GM04504 (cell line): ENCODE measurements at places on chromosomes 5 and 9.
A peak's percentile ranks its signal among the peaks of the same experiment; 100 is the strongest.

DNA sequence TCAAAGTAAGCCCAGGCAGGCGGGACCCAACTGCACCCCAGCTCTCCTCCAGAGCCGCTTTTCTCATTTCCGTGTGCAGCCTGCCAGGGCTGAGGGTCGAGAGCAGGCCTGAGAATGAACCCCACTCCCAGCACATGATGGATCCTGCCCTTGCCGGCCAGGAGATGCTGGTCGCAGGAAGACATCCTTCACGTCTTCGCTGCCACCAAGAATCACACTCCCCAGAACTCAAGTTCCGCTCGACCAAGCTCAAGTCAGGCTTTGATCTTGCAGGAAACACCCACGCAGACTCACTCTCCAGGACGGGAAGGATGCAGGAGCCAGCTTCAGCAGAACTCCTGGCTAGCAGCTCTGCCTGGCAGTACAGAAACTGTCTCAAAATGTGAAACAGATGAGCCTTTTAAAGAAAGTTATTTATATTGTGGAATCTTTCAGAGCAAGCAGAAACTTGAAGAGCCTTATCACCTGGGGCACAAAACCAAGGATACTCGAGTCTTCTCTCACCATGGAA lies 102.4 kb downstream of the ROR2 start:
- DNase-seq: no peak

- no peak for DNase-seq
Observed at GRCh38 chr5:157951673-157952373, 92.9 kb upstream of the CLINT1 start.

DNA sequence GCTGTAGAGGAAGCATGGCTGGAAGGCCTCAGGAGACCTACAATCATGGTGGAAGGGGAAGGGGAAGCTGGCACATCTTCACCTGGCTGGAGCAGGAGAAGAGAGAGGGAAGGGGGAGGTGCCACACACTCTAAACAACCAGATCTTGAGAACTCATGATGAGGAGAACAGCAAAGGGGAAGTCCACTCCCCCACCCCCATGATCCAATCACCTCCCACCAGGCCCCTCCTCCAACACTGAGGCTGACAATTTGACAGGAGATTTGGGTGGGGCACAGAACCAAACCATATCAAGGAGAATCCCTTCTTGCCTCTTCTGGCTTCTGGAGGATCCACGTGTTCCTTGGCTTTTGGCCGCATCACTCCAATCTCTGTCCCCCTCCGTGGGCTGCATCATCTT lies 13.1 kb upstream of the CMBL start:
- DNase-seq: no peak

- no peak for DNase-seq
Observed at GRCh38 chr5:19314840-19315239, 673.2 kb downstream of the CDH18 start.

GRCh38 chr5:52895572-52896413 lies 93.4 kb upstream of the ITGA2 start:
- peak; percentile 12 for DNase-seq

DNA sequence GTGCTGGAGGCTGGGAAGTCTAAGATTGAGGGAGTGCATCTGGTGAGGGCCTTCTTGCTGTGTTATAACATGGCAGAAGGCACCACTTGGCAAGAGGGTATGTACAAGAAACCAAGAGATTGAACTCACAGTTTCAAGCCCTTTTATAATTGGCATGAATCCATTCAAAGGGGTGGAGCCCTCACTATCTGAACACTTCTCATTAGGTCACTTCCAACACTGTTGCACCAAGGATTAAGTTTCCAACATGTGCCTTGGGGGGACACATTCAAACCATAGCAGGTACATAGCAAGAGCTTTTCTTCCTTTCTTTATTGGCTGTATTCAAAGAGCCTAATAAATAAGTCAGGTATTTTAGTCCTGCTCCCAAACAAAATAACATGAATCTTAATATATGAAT lies 62.7 kb downstream of the PRELID2 start:
- DNase-seq: no peak

- DNase-seq: no peak
Observed at GRCh38 chr5:62600560-62601252, 22.1 kb downstream of the LRRC70 start.

- no peak for DNase-seq
Observed at GRCh38 chr9:114981063-114981462, 50.7 kb upstream of the TNFSF8 start.

DNA sequence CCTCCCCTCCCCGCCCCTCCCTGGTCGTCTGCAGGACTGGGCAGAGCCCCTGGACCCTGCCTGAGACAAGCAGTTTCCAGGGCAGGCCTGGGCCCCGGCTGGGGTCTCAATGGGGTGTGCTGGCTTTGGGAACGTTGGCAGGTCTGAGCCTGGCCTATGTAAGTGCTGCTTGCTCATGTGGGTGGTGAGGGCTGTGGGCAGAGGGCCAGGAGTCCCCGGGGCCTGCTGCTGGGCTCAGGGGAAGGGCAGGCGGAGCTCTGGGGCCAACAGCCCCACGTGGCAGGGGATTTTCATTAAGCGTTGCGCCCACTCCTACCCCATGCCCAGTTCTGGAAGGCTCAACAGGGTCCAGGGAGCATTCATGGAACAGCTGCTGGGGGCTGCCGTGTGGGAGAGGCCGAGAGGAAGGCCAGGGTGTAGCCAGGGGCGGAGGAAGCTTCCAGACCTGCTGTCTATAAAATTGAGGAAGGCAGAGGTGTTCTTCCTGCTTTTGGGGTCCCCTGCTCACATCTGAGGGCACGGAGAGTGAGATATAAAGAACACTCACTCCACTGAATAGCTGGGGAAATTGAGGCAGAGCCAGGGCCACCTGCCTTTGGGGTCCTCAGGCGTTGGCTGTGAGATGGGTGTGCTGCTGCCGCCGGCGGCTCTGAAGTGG lies 32.5 kb downstream of the RXRA start:
- no peak for DNase-seq

- no peak for DNase-seq
Observed at GRCh38 chr9:8860925-8861324, 1061.3 kb upstream of the DMAC1 start.

GRCh38 chr5:76674330-76675066 lies 41.4 kb upstream of the F2R start:
- DNase-seq: no peak

GRCh38 chr9:110389148-110389750 lies 51.6 kb upstream of the TXNDC8 start:
- DNase-seq: no peak

GRCh38 chr9:111610845-111611244 lies 11.4 kb upstream of the PTGR1 start:
- DNase-seq: no peak

- no peak for DNase-seq
Observed at GRCh38 chr9:89183146-89183545, 4.5 kb upstream of the SHC3 start.

- no peak for DNase-seq
Observed at GRCh38 chr5:95712347-95712958, 18.7 kb upstream of the RHOBTB3 start.

GRCh38 chr5:32156635-32157034 lies 17.5 kb downstream of the GOLPH3 start:
- DNase-seq: no peak

- DNase-seq: no peak
Observed at GRCh38 chr5:158907856-158908255, 191.9 kb downstream of the EBF1 start.

GRCh38 chr9:15785584-15785983 lies 232.7 kb downstream of the CCDC171 start:
- DNase-seq: no peak

GRCh38 chr5:122201365-122201764 lies 72.0 kb downstream of the ZNF474 start:
- DNase-seq: no peak

DNA sequence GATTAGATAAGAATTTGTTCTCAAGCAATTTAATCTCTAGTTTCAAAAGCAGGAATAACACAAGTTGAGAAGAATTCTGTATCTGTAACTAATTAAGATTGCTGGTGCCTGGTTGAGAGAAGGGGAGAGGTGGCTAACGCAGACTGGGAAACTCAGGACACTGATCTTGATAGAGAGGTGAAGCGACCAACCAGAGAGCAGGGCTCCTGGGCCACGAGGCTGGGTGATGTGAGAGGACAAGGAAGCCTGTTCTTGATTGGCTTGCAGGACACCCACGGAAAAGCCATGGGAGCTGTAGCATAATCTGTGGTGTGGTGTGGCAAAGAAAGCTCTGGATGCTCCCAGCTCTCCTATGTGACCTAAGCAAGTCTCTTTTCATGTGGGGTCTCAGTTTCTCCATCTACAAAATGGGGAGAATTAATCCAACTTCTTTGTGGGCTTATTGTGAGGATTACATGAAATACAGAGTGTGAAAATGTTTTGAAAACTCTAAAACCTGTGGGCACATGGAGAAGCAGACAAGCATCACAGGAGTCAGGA lies 594.1 kb upstream of the BRINP1 start:
- peak; percentile 91 for DNase-seq

GRCh38 chr5:136155761-136156160 lies 23.1 kb downstream of the SMAD5 start:
- DNase-seq: no peak
